ENCODE measurements at places on chromosomes 11 and 22. TPM values are rescaled to one million over a fixed set of nuclear protein-coding genes. Genes with fewer than 3 reads are reported as not detected.

The ISX gene
- not detected for total RNA-seq

- no peak for DNase-seq
These were observed 78.1 kb downstream of the GAB2 start for GRCh38 chr11:78339483-78339882.

- DNase-seq, result no peak
These were observed 11.3 kb upstream of the SESN3 start for GRCh38 chr11:95242091-95242844.

DNA sequence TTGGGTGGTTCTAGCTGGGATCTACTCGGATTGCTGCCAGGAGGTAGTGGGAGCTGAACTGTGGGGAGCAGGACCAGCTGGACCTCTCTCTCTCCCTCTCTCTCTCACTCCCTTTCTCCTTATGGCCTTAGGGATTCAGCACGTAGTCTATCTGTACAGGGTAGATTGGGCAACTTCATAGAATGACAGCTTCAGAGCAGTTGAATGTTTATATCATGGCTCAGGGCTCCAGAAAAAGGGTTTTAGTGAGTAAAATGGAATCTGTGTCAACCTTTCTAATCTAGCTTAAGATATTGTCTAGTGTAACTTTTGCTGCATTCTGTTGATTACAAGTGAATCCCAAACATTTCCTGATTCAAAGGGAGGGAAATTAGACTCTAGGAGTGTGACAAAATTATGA lies 127.7 kb upstream of the PDGFD start:
- no peak for DNase-seq

DNA sequence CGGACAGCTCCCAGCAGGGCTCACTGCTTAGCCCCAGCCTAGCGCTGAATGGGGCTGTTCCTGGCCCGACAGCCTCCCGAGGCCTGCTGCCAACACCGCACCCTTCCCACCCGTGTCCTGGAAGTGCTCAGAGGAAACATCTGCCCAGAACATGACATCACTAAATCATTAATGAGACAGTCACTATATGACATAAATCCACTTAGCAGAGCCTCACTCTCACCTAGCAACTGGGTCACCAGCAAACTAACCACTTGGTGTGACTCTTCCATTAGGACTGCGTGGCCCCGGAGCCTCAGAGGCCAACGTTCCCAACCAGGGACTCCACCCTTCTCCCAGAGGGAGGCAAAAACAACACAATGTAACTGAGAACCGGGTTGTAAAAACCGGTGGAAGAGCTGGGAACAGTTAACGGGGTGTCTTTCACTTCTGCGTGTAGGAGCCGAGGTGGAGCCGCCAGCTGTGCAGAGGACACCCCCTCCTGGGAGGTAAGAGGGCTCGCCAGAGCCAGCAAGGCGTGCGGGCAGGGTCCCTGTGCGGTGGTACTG lies 21.4 kb upstream of the PACSIN2 start:
- peak; percentile 84 for DNase-seq

GRCh38 chr11:101433151-101433550 lies 150.7 kb downstream of the TRPC6 start:
- DNase-seq, result no peak

DNA sequence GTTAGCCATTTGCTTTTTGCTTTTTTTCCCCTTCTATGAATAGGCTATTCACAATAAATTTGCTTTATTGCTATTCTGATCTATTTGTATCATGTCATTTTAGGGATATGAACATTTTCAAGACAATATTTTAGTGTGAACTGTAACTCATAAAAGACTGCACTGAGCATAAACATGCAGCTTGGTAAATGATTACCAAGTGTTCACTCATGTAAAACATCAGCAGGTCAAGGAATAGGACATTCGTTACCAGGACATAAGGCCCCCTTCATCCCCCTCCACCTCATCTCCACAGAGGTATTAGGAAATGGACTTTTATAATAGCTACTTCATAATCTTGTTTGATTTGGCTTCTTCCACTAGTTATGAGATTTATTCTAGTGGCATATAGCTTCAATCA lies 12.4 kb downstream of the NLRP14 start:
- DNase-seq, result no peak

DNA sequence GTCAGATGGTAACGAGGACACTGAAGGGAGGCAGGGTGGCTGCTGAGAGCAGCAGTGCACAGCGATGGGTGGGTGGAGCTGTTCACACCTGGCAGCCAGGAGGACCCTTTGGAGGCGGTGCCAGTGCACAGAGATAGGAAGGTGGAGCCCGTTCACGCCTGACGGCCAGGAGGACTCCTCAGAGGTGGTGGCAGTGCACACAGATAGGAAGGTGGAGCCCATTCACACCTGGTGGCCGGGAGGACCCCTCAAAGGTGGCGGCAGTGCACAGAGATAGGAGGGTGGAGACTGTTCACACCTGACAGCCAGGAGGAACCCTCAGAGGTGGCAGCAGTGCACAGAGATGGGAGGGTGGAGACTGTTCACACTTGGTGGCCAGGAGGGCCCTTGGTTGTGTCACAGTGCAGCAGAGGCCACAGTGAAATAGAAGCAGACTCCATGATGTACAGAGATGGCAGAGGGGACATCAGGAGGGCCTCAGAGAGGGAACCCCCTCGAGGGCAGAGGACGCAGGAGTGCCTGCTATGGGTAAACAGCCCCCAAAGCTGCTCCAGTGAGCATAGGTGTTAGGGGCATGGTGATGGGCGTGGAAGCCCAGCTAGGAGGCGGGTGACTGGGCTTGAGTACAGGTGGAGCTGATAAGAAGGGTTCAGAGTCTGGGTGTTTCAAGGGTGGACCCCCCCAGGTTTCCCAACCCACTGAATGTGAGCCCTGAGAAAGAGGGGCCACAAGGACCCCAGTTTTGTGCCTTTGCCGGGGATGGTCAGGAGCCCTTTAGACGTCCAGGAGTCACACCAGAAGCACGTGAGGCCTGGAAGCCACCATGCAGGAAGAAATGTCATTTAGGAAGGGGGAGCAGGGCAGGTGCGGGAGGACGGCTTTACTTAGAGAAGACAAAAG lies 566.7 kb downstream of the BRD1 start:
- DNase-seq, result no peak

- no peak for DNase-seq
These were observed 32.8 kb downstream of the CADM1 start for GRCh38 chr11:115471367-115471766.

DNA sequence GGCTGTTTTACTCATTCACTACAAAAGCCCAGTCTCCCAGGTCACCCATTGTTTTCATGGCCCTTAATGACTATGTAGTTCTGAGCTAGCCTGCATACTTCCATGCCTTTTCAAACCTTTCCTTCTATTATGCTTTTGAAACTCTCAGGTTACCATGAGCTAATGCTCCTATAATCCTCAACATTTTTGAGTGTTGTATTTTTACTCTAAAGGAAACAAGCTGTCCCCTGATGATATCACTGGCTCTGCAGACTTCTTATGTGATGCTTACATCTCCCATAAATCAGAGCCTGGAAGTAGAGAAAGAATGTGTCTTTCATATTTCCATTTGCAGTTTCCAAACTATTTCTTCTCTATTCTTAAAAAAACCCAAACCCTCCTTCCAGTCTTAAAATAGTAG lies 159.0 kb upstream of the RAG2 start:
- no peak for DNase-seq

- DNase-seq, result no peak
These were observed 75.4 kb upstream of the LDLRAD3 start for GRCh38 chr11:35868491-35868890.

DNA sequence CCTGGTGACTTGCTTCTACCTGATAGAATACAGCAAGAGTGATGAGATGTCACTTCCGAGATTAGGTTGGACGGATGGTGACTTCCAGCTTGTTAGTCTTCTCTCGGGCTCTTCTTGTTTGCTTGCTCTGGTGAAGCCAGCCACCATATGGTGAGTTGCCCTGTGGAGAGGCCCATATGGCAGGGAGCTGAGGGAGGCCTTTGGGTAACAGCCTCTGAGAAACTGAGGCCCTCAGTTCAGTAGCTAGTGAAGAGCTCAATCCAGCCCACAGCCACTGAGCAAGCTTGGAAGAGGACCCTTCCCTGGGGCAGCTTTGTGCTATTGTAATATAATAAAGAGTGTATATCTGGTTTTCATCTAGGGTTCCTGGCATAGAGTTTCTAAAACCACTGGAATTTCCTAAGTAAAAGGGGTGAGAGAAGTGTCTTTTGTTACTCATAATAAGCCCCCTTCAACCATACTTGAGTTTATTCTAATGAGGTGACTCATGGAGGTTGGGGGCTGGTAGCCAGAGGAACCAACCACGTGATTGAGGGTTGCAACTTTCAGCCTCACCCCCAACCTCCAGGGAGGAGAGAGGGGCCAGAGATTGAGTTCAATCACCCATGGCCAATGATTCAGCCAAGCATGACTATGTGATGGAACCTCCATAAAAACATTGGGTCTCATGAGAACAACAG lies 8.0 kb upstream of the TPCN2 start:
- no peak for DNase-seq

DNA sequence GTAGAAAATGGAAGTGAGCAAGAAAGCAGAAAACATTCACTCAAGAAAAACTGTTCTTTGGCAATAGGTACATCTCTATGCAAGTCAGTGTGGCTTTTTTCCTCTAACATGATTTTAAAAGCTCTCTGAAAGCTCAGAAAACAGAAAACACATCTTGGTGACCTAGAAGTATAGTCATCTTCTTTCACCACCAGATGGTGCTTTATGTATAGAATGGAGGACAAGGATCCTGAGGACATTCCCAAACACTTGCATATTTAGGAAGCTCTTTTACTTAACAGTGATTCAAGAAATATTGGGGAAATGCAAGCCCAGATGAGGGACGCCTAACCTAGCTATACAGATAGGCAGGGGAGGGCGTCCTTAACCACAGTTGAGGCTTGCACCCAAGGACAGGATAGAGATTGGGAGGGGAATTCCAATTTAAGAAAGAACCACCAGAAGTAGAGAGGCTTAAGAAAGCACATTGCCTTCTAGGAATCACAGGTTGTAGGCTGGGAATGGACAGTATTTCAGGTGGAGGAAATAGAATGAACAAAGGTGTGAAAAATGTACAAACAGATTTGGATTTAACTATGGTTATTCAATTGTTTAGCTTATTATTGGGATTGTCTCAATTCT lies 13.8 kb upstream of the CCDC81 start:
- DNase-seq, result no peak

DNA sequence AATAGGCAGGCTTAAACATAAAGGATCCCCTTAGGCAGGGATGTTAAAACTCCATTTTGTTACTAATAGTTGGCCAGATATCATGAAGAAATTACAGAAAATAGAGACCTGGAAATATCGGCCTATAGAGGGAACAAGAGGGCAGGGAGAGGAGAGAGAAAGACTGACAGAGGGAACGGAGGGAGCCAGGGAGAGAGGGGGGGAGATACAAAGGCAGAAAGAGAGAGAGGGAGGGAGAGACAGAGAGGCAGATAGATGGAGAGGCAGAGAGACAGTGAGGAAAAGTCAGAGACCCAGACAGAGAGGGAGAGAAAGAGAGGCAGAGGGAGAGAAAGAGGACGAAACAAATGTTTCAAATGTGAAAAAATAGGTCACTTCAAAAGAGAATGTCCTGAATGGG lies 53.5 kb downstream of the ZNF280B start:
- DNase-seq, result no peak

DNA sequence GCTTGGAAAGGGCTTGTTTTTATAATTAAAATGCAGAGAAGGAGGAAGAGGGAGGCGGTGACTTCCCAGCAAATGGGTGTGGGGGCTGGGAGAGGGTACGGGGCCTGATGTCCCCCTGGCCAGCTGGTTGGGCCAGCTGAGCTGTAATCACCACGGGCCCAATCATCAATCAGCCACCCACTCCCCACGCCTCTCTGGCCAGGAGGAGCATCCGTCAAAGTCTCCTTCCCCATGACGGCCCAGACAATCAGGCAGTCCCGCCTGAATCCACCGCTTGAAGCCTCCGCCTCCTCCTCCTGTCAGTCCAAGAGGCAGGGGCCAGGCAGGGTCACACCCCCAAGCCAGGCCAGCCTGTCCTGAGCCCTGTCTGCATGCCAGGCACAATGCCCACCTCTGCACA lies 13.3 kb upstream of the CABP7 start:
- no peak for DNase-seq

DNA sequence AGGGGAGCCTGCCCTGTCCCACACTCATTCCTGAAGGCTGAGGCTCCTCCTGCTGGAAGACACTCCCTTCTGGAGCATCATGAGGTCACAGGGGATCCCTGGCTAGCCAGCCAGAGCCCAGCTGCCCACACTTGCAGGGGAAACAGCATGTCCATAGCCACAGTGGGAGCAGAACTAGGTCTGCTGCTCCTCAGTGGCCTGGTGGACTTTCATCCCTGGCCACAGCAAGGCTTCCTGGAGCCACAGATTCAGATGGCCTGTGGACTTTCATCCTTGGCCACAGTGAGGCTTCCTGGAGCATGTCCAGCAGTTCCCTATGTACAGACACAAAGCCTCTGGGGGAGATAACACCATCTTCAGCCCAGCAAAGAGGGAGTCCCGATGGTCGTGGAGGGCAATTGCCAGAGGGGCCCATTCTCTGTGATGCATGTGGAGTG lies 5.9 kb upstream of the APOL6 start:
- DNase-seq, result no peak

- DNase-seq, result no peak
These were observed 802.0 kb downstream of the KCNA4 start for GRCh38 chr11:29214833-29215232.

- no peak for DNase-seq
These were observed 17.9 kb downstream of the SWAP70 start for GRCh38 chr11:9681583-9682372.

DNA sequence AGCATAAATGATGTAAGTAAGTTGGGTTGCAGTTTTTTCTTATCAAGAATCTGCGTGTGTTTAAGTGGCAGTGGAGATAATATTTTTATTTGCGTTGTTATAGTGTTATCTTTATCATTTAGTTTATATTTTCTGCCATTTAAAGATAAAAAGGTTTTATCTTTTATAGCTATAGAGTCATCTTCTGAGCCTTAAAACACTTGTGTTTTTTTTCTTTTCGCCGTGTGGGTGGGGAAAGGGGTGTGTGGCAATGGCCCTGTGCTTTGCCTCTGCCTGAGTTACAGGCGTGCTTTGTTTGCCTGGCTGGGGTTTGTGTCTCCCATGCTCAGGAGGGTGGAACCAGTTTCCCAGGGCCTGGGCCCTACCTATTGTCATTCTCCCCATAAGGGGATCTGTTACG lies 16.2 kb downstream of the ARHGEF12 start:
- no peak for DNase-seq

- DNase-seq, result no peak
These were observed 22.5 kb downstream of the DSCAML1 start for GRCh38 chr11:117774553-117774952.
